Left colon (tissue), 2 donors: ENCODE measurements at places on chromosomes 2 and 18. TPM values are rescaled to one million over a fixed set of nuclear protein-coding genes. Genes with fewer than 3 reads are reported as not detected.
A peak's percentile ranks its signal among the peaks of the same experiment; 100 is the strongest.

The UGT1A3 gene
- total RNA-seq: 3.0 TPM

The TLX2 gene
- total RNA-seq: not detected

DNA sequence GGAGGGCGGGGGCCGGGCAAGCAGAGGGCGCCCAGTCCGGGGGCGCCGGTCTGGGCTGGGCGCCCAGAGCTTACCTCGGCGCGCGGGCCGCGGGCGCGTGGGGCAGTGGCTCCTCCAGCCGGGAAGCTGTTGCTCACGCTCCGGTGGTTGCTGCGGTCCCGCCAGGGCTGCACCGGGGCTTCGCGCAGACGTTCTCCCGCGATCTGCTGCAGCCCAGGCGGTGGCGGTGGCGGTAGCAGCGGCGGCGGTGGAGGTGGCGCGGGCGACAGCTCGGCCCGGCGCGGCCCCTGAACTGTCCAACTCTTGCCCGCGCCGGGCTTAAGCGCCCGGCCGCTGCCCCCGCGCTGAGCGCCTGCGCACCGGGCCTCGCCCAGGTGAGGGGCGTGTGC, 391 bp downstream of the ZNF385B start:
- DNase-seq: no peak

GRCh38 chr2:224982910-224983711, 59.2 kb downstream of the DOCK10 start:
- peak; percentile 36 for DNase-seq

DNA sequence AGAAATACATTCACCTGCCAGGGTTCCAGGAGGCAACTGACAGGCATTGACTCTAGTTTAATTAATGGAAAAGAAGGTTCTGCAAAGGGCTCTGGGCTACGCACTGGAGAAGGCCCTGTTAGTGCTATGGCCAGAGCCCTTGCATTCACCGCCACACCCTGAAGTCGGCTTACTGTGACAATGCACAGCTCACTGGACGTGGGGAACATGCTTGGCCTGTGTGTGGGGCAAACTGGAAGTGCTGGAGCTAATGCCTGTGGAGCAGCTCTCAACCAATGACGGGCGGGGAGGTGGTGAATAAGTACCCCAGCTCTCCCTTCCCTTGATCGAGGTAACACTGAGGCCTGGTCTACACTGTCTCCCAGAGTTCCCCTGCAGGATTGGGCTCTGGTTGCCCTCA, 209.8 kb downstream of the HAUS1 start:
- no peak for DNase-seq

DNA sequence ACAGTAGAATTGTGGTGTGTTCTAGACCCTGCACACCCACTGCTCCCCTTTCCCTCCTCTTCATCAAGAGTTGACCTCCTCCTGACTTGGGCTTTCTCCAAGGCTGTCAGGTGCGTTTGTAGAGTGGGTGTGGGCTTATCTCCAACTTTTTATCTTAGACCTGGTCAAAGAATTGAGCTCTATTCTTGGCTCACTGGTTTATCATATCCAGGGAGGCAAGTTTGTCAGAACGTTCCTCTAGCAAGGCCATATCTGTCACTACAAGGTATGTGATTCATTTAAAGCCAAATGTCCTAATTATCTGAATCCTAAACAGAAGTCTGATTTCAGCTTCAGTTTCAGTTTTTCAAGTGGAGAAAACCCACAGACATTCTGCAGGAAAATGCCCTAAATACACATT, 117.1 kb upstream of the MGAT5 start:
- no peak for DNase-seq

DNA sequence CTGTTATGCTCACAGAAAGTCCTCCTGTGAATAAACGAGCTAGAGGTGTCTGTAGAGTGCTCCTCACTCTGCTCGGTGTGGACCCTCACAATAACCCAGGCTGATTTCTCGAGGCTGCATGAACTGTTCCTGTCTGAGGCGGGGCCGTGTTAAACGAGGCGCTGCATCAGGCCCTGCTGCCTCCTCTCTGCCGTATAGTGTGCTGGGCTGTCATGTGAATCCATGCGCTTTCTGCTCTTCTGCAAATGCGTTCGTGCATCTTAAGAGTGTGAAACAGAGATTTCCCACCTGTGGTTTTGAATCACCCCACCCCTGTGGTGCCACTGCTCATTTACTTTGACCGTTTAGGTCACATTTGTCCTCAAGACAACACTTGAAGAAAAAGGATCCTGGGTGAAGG, 26.2 kb downstream of the TRAF3IP1 start:
- DNase-seq: no peak

GRCh38 chr2:64122358-64122757, 21.9 kb downstream of the PELI1 start:
- DNase-seq: no peak
